ENCODE measurements at places on chromosomes 5 and 9.

- no peak for DNase-seq
These were observed 135.4 kb downstream of the ALDH1A1 start for GRCh38 chr9:72817413-72817812.

GRCh38 chr5:11128021-11128420 lies 367.0 kb upstream of the DAP start:
- DNase-seq: no peak

GRCh38 chr5:22554475-22554874 lies 298.7 kb downstream of the CDH12 start:
- DNase-seq: no peak

GRCh38 chr9:92616655-92617111 lies 53.2 kb downstream of the IPPK start:
- DNase-seq: no peak

DNA sequence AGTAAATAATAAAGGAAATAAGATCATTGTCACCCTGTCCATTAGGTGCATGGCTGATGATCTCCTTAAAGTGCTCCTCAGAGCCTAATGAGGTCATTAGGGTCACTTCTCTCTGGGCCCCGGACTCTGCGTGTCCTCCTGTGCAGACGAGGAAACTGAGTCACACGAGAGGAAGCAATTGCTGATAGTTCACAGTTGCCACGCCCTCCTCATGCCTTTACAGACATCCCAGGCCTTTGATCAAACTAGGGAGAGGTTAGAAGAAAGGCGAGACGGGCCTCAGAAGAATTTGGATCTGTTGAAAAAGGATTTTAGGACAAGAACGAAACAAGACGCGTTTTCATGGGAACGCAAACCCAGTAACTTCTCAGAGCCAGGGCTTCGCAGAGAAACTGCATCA lies 32.0 kb upstream of the MSX2 start:
- no peak for DNase-seq

GRCh38 chr5:128097781-128098180 lies 14.2 kb downstream of the SLC12A2 start:
- DNase-seq: no peak

DNA sequence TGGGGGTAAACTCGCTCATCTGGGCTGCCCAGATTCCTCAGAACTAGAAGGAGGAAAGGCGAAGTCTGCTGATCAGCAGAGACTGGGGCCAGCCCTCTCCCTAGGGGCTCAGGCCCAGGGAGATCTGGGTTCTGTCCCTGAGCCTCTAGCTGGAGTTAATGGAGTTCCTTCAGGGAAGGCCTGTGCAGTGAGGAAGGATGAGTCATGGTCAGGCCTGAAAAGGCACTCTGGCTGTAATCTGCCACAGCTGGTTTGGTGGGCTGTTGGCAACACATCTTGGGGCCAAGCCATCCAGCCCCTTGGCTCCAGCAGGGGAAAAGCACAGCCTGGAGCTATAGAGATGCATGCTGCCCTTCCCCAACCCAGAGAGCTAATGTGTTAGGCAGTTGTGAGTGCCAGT lies 459.6 kb downstream of the PRELID2 start:
- no peak for DNase-seq

GRCh38 chr5:132458651-132459030 lies 31.9 kb downstream of the IRF1 start:
- no peak for DNase-seq

DNA sequence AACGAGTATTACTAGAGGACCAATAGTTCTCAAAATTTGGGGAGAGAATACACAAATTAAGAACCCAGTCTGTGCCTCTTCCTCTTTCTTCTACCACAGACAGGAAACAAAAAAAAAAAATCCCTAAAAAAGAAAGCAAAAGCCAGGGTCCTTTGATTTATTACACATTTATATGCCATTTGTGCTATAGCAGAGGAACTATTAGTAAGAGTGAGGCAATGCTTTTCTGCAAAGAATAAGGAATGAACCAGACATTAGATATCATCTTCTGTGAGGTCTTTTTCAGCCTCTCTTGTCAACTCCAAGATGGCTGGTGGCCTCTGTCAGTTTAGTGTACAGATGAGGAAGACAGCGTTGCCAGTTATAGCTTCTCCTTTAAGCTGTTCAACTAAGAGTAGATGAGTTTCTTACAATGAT lies 127.6 kb downstream of the RFX3 start:
- DNase-seq: no peak
